ENCODE measurements at places on chromosomes 6 and 20.

DNA sequence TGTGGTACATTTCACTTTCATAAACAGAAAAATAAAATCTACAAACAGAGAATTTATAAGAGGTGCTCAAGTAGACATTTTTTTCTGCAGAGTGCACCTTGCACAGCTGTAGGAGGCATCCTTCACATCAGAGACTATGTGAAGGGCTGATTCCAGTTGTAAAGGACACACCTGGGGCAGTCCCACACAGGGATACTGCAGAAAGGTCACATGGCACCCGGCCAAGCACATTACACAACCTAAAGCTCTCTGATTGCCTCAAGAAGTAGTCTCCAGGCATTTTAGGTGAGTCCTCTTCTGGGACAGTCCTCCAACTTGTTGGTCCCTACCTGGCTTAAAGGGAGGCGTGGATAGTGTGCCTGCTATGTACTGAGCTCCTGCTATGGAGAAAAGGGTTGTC, 502.9 kb upstream of the NOX3 start:
- peak; percentile 39 for DNase-seq

DNA sequence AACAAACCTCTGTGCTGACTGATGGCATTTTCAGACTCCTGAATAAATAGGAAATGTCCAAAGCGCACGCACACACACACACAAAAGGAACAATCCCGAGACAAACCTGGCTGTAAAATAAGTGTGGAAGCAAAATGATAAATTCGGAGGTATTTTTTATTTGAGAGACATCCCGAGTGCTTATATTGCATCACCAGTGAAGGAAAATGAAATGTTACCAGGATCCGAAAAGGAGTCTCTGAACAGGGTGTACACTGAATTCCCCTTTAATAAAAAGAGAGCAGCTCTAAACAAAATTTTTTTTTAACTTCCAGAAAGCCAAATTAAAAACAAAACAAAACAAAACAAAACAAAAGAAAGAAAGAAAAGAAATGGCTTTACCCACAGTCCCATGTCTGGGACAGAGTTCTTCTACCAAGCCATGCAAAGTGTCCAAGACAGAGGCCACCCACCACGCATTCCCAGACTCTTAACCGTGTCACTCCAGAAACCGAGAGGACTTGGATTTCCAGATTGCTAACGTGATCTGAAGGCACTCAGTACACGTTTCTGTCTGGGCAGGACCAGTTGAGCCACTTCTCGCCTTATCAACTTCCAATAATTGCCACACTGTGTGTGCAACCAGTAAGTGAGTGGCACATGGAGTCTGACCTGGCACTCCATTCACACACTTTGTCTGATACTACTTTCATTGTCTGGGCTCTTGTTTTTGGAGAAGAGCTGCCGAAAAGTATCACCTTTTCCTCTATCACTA, 817 bp downstream of the ME1 start:
- peak; percentile 49 for DNase-seq

DNA sequence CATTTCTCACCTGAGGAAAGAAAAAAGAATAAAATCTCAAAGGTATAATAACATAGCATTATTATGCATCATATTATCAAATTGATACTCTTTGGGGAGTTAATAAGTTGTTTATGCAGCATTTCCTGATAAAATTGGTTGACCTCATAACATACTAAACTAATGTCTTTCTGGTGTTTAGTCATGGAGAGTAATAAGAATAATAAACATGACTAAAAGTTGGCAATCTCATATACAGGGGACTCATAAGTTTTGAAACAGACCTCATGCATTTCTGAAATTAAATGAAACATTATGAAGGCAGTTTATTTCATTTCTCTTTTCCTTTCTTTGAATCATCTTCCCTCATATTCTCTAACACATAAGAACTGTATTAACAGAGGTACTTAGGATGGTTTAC, 60.5 kb upstream of the PRDM1 start:
- DNase-seq = no peak

DNA sequence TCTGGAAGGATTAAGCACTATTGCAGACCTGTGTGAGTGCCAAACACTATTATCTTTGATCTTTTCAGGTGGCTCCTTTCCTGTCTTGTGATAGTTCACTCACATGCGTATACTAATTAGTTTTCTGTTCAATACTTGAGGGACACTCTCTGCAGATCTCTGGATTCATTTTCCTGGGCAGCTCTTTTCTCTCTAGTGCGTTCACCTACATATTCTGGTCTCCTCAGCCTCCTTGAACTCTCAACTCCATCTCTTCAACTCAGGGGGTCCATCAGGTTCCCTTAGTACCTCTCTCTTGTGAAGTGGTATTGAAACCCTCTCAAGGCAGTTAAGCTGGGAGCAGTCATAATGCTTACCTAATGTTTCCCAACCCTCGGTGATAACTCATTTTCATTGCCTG, 1218.1 kb upstream of the MAP3K7 start:
- DNase-seq = no peak

- no peak for DNase-seq
Observed at GRCh38 chr6:110329348-110329713, 28.8 kb downstream of the METTL24 start.

DNA sequence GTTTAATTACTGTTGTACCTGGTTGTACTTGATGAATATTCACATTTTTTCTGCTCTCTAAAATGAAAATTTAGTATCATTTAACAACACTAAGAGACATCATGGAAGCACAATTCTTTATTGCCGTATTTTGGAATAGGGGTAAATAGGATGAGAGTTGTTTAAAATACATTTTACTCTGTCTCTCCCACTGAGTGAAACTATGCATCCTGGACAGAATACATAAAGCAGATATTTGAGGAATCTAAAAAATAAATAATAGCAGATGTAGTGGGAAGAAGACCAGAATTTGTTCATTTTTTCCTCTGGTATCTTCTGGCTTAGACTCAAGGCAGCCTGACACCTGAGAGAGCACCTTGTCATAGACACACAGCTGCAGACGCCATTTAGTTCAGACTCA, 119.1 kb upstream of the AHI1 start:
- no peak for DNase-seq

- DNase-seq = no peak
Observed at GRCh38 chr6:120198033-120198432, 848.5 kb upstream of the MAN1A1 start.
